ENCODE measurements at places on chromosomes 1 and 21. TPM values are rescaled to one million over a fixed set of nuclear protein-coding genes. Genes with fewer than 3 reads are reported as not detected.
A peak's percentile ranks its signal among the peaks of the same experiment; 100 is the strongest.

GRCh38 chr1:229430761-229431283 lies 3.1 kb downstream of the ACTA1 start:
- H3K4me1 ChIP-seq = peaks cover 47% of the 10 kb centered on the region
- no peak overlapping the region for H3K27ac ChIP-seq
- no peak overlapping the region for H3K4me3 ChIP-seq
- H3K27me3 ChIP-seq = peaks cover 52% of the 10 kb centered on the region
- no peaks in the 10 kb centered on the region for H3K36me3 ChIP-seq
- DNase-seq = no peak

DNA sequence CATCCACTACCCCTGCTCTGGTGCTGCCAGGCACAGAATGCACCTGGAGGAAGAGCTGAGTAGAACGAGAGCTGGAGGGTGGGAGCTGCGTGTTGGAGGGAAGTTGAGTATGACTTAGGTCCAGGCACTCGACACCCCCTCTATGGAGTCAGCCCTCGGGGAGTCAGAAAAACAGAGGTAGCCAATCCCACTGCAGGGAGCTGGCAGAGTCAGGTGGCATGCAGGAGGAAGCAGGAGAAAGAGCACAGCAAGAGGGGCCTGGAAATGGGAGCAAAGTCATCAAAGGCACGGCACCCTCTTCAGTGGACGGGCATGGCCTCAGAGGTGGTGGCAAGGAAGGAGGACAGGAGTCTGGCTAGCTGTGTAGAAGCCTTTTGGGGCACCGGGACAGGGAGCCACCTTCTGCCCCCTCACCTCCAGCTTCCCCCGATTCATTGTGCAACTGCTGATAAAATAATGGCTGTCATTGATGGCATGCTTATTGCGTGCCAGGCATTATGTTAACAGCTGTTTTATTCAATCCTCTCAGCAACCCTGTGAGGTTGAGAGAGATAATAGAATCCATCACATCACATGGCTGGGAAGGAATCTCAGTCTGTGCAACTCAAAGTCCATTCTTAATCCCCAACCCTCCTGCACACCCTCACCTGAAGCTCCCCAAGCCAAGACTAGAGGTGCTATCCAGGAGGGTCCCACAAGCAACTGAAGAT lies 42.0 kb downstream of the C1orf198 start:
- H3K36me3 ChIP-seq = no peaks in the 10 kb centered on the region
- no peak for DNase-seq
- H3K4me3 ChIP-seq = no peak overlapping the region
- H3K27ac ChIP-seq = peak overlapping the region; percentile 48
- H3K4me1 ChIP-seq = peaks cover 35% of the 10 kb centered on the region
- no peaks in the 10 kb centered on the region for H3K27me3 ChIP-seq

The DIO1 gene
- total RNA-seq = not detected

- peaks cover 29% of the 10 kb centered on the region for H3K4me1 ChIP-seq
- no peaks in the 10 kb centered on the region for H3K36me3 ChIP-seq
- no peak overlapping the region for H3K4me3 ChIP-seq
- no peak for DNase-seq
- no peak overlapping the region for H3K27ac ChIP-seq
Measured at GRCh38 chr1:240098534-240098933, 6.9 kb downstream of the FMN2 start.

GRCh38 chr21:35406635-35407034 lies 357.5 kb upstream of the RUNX1 start:
- H3K4me1 ChIP-seq = no peaks in the 10 kb centered on the region
- H3K27me3 ChIP-seq = no peaks in the 10 kb centered on the region
- no peak for DNase-seq
